ENCODE measurements at places on chromosomes 1 and 21.

DNA sequence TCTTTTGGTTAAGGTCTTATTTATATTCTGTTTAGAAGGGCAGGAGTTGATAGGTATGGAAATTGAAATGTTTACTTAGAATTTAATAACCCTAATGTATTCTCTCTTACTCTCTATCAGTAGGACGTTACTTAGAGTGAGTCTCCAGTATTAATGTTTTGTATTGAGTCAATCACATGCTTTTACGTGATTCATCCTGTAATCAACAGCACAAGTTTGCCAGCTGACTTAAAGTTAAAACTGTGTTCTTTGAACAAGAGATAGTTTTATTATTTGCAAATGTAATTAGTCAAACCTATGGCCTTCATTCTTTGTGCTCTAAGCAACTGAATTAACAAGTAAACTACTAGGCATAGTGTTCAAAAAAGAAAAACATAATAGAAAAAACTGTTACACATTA is 57.3 kb downstream of the PKN2 start:
- DNase-seq, result no peak

GRCh38 chr1:197915862-197916499 is 1.2 kb upstream of the LHX9 start:
- no peak for DNase-seq

- DNase-seq, result peak; percentile 88
These were observed 84.1 kb downstream of the TM2D1 start for GRCh38 chr1:61640531-61641530.

- DNase-seq, result no peak
These were observed 607.3 kb downstream of the NCAM2 start for GRCh38 chr21:21605521-21605920.

DNA sequence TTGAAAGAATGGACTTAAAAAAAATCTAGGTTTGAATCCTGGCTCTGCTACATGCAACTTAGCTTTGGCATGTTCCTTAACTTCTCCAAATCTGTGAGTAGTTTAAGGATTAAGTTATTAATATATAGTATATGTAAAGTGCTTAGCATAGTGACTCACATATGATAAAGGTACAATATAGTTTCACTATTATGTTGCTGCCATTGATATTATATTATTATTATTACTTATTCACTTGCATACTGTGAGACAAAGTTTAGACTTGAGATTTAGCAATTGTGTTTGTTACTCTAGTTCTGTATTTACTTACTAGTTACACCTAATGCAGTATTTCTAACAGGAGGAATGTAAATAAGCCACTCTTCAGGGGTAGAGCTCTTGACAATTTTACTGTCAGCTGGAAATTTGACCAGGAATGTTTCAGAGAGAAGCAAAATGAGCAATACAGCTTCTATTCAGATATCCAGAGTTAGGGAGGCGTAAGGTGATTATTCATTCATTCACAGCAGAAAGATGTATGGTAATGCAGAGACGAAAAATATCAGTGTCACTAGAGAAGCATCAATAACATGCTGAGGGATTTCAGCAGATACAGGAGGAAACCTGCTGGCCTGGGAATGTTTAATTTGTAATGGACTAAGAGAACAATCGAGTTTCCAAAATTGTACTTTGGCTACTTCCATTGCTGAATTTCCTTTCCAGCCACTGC is 25.5 kb downstream of the RGS7 start:
- no peak for DNase-seq

DNA sequence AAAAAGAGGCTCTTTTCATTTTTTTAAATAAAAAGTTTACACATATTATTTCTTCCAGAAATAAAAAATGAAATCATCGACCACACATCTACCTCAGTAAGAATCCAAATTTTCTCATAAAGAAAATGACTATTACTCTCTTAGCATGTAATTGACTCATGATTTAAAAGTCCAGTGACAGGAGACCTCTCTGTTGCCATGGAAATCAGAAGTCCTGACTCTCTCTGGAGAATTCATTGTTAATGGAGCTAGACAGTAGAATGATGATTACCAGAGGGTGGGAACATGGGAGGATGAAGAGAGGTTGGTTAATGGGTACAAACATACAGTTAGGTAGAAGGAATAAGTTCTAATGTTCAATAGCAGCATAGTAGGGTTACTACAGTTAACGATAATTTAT is 5.0 kb upstream of the CLCA4 start:
- DNase-seq, result no peak

- DNase-seq, result no peak
These were observed 36.6 kb upstream of the TMEM51 start for GRCh38 chr1:15116966-15117365.

GRCh38 chr1:9629445-9630201 is 21.9 kb upstream of the PIK3CD start:
- DNase-seq, result peak; percentile 89

DNA sequence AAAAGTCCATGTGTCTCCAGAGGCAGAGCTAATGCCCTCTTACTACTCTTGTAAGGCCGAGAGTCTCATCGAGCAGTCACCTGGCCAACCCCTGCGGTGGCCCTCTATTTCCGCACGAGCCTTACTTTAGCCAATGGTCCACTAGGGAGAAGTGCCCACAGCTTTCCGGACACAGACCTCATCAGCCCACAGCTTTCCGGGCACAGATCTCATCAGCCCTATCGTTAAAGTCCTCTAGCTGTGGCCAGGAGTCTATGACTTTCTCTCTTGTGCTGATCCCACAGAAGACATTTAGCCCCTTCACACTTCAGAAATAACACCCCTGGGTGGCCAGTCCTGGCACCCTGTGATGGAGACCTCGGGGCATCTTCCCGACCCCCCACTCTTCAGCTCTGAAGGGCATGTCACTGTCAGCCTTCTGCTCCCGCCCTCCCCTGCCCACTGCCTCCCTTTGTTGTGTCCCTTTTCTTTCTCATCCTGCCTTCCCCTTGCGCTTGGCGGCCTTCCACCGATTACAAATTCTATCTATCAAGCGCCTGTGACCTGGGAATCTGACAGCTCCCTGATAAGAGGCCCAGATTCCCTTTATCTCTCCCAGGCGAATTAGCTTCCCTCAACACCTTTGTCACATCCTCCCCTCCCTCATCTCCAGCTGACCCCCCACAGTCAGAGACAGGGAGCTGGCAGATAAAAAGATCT is 161.0 kb downstream of the PLXNA2 start:
- no peak for DNase-seq

DNA sequence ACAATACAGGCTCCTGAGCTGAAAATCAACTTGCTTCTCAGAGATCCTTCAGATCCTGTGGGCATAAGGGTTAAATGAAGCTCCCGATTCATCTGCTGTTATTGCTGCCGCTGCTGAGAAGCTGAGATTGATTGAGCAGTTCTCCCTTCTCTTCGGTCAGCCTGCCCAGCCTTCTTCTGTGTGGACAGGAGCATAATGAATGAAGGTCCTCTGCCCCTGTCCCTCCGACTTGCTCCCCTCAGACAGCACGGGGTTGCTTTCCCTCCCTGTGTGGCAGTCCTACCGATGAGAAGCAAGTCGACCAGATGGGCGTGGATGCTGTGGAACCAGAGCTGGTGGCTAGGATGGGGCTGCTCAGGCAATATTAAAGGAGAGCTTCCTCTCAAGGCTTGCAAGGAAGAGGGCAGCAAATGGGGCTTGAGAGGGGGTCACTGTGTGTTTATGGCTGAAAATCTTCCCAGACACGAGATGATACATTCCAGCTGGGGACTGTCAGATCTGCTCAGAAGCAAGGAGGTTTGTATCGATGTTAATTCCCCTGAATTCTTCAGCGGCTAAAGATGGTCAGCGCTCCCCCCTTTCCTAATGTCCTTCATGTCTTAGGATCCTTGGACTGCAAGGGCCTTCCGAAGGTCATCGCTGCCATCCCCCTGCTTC is 63.9 kb upstream of the GOLT1A start:
- DNase-seq, result no peak

DNA sequence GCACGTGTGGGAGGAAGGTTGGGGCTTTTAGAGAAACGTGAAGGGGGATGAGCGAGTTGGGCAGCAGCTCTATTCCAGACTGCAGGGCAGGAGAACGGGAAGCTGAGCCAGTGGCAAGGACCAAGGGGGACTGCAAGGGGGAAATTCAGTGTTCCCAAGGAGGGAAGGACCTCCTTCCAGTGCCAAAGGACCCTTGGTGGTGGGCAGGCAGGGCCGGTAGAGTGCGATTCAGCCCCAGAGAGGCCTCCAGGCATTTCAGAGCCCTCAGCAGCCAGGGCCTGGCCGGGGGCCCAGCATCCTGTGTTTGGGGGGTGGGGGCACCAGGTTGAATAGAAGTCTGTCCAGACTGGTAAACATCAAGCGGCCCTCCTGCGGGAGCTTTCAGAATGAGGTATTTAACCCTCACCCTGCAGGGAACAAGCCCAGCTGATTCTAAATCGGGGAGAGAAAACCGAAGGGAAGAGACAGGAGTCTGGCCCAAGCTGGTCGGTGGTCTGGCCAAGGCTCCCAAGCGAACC is 2.3 kb downstream of the COL9A2 start:
- DNase-seq, result no peak

DNA sequence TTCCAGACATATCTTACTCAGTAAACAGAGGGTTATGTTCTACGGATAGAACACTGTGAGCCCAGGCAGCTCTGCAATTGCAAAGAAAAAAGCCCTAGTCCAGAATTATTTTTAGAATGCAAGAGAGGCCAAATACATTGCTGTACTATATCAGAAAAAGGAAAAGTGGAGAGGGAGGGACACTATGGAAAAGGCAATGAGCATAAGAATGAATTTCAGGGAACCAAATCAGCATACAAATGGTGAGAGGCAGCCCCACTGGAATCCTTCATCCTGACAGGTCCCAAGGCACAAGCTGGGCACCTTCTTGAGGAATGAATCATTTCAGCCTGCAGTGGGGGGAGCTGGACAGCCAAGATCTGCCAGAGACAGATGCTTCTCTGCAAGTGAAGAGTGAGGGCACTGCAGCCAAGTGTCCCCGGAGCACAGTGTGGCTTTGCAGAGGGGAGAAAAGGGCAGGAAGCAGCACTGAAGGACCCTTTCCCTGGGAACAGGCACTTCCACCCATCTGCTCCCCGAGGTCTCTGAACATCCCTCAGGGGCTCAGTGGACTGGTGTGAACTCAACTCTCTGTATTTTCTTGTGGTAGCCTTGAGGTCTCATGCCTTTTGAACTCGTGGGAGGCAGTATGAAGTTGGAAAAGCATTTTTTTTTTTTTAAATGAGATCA is 115.6 kb downstream of the XCL2 start:
- DNase-seq, result no peak

GRCh38 chr1:236502972-236503639 is 20.7 kb upstream of the LGALS8 start:
- DNase-seq, result peak; percentile 93

DNA sequence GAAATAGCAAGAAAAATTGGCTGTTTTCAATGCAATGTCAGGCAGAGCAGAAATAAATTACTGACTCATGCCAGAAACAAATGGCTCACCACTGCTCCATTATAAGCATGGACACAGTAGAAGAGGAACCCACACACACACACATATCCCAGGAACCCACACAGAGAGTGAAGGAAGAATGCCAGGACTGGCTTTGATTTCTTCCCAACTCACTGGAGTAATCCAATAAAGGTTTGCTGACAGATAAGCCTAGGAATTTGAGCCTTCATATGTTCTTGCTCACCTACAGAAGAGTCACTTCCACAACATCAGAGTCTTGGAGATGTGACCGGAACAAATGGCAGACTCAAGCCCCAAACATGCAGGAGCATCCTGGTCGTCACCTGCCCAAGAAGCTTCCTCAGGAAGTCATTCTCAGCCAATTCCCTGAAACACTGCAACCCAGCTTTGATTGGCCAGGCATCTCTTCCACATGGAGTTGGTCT is 2.2 kb downstream of the SH3BP5L start:
- peak; percentile 64 for DNase-seq

GRCh38 chr1:215865060-215865459 is 298.0 kb downstream of the KCTD3 start:
- DNase-seq, result no peak

GRCh38 chr1:192489748-192490147 is 85.8 kb upstream of the RGS1 start:
- DNase-seq, result peak; percentile 88

DNA sequence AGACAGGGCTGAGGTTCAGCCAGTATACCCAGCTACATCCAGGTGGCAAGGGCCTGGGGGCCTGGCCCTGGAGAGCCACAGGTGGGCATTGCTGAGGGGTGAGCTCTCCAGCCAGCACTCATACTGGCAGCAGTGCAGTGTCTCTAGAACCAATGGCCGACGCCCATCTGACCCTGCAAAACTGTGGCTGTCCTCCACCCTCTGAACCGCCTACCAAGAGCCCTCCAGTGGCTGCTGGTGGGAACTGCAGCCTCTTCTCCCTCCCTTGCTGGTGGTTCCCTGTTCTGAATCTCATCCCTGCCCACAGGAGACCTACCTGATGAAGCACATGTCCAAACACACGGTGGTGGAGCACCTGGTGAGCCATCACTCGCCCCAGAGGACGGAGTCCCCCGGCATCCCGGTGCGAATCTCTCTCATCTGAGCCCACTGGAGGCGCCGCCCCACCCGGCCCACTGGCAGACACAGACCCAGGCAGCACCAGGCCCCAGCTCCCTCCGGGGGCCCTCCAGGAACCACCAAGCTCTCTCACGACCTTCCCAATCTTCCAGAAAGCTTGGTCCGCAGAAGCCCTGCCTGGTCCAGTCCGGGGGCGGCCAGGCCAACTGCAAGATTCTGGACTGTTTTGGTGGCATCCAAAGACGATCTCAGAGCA is 22.1 kb downstream of the A3GALT2 start:
- DNase-seq, result peak; percentile 74

DNA sequence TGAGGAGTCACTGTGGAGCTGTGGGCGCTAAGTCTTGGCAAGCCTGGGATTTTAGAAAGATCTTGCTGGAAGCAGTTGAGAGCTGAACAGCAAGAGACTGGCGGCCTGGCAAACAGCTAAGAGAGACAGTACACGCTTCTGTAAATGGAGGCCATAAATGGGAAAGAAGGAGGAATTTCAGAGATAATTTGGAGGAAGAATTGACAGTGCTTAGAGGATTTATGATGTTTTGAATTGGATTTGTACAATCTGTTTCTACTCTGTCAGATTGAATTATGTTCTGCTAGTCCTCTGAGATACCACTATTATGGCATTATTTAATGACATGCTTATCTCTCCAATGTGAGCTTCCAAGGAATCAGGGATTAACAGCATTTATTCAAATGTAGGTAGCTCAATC is 50.1 kb downstream of the ABCA4 start:
- DNase-seq, result no peak

- no peak for DNase-seq
These were observed 355.2 kb downstream of the PBX1 start for GRCh38 chr1:164914208-164914607.

- DNase-seq, result no peak
These were observed 834.2 kb upstream of the CXADR start for GRCh38 chr21:16678429-16679160.

DNA sequence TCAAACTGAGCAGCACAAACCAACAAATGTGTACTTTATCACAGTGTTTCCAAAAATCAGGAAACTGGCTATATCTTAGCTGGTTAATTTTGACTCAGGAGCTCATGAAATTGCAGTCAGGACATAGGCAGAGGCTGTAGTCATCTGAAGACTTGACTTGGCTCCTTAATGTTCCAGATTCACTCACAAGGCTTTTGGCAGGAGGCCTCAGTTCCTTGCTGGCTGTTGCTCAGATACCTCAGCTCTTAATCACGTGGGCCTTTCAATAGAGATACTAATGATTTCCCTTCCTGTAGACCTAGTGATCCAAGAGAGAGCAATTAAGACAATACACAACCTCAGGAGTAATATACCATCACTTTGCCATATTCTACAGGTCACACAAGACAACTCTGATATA is 537.7 kb downstream of the BRINP3 start:
- no peak for DNase-seq

Measured in inflammatory macrophage (primary cell).